Natural killer cell treated with Interleukin-12 subunit alpha and Interleukin-12 subunit beta and Interleukin-15 and Interleukin-18, amount 100 ng/mL, for 72 hours (primary cell): ENCODE measurements at places on chromosomes 13 and 19. TPM values are rescaled to one million over a fixed set of nuclear protein-coding genes. Genes with fewer than 3 reads are reported as not detected.
A peak's percentile ranks its signal among the peaks of the same experiment; 100 is the strongest.

DNA sequence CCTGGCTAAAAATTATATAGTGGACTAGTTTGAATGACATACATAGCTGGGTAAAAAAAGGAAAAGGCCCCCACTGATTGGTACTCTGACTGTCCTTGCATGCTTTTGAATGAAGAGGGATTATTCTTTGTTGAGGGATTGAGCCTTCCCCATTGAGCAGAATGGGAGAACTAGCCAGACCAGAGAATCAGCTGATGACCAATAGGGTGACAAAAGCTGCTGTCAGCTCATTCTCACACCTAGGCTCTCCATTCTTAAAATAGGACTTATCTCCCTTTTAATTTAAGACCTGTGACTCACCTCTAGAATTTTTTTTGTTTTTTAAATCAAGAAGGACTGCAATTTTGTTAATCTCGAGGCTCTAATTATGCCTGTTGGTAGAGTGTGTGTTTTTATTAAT is 79.3 kb downstream of the CRYL1 start:
- peaks cover 8% of the 10 kb centered on the region for H3K4me1 ChIP-seq
- H3K4me3 ChIP-seq: no peak overlapping the region
- no peak for DNase-seq

GRCh38 chr13:37102896-37103295 is 2.6 kb downstream of the CSNK1A1L start:
- no peak overlapping the region for H3K27ac ChIP-seq
- H3K27me3 ChIP-seq: peaks cover 6% of the 10 kb centered on the region
- H3K4me3 ChIP-seq: no peak overlapping the region
- no peak for DNase-seq
- no peaks in the 10 kb centered on the region for H3K4me1 ChIP-seq
- H3K36me3 ChIP-seq: no peaks in the 10 kb centered on the region

DNA sequence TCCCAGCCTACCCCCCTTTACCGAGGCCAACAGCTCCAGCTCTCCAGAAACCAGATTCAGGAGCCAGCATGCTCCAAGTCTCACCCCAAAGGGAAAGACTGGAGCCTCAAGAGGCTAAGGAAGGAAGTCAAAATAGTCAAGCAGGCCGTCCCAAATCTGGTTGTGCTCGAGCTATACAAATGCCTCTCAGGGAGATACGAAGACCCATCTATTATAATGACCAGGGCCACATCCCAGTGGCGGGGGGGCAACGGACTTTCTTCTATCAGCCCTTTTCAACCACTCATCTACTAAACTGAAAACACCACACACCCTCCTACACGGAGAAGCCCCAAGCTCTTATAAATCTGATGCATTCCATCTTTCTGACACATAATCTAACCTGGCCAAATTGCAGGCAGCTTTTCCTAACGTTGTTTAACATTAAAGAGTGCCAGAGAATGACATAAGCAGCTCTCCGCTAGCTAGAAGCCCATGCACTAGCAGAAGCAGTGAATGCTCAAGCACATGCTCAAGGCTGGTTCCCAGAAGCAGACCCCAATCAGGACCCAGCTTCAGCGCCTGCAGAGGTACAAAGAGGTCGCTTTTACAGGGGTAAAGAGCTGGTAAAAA is 104.6 kb upstream of the ZNF98 start:
- H3K27me3 ChIP-seq: no peaks in the 10 kb centered on the region
- peaks cover 13% of the 10 kb centered on the region for H3K36me3 ChIP-seq
- H3K4me3 ChIP-seq: no peak overlapping the region
- no peak overlapping the region for H3K27ac ChIP-seq
- H3K4me1 ChIP-seq: no peaks in the 10 kb centered on the region
- DNase-seq: no peak

GRCh38 chr19:13207237-13207845 is 57.1 kb downstream of the IER2 start:
- peaks cover 7% of the 10 kb centered on the region for H3K4me1 ChIP-seq
- peak overlapping the region; percentile 96 for H3K27ac ChIP-seq
- no peak for DNase-seq
- no peak overlapping the region for H3K4me3 ChIP-seq

Gene ZNF529
- total RNA-seq: 11.0 TPM
